H1 (cell line): ENCODE measurements at places on chromosomes 13 and 19. TPM values are rescaled to one million over a fixed set of nuclear protein-coding genes. Genes with fewer than 3 reads are reported as not detected.

- no peak for DNase-seq
Measured at GRCh38 chr19:41893899-41894298, 10.9 kb downstream of the ARHGEF1 start.

- no peak for DNase-seq
Measured at GRCh38 chr13:47696674-47697073, 304.4 kb downstream of the SUCLA2 start.

GRCh38 chr13:27981006-27981708, 7.3 kb downstream of the URAD start:
- no peak for DNase-seq

DNA sequence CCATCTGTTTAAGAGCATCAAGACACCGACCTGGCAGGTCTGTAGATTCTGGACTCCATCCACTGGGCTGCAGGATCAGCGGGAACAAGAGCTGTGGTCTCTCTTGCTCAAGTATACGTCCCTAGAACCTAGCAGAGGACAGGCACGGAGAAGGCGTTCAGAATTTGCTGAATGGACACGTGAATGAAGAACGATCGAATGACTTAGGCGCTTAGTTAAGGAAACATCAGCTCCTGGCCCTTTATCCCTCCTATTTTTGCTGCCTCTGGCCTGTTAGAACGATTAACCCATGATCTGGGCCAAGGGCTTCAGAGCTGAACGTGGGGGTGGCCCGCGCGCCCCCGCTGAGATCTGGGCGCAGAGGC, 953 bp downstream of the DZIP1 start:
- no peak for DNase-seq

- no peak for DNase-seq
Measured at GRCh38 chr13:72400856-72401255, 326.6 kb downstream of the MZT1 start.

GRCh38 chr13:100633461-100633860, 41.1 kb downstream of the TMTC4 start:
- DNase-seq, result no peak

GRCh38 chr19:33458171-33458633, 63.4 kb downstream of the PEPD start:
- DNase-seq, result no peak

DNA sequence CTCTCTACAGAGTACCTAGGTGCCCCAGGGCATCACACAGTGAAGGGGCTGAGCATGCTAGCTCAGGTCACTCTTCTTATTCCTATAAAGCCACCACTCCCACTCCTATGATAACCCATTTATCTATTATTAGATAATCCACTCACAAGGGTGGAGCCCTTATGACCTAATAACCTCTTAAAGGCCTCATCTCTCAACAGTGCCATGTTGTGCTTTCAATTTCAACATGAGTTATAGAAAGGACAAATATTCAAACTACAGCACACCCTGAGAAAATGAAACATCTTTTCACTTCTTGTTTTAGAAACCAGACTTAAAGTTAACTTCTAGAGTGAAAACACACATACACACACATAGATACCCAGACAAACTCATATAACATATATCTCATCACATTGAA, 1494.9 kb upstream of the MIR17HG start:
- no peak for DNase-seq

- peak; percentile 54 for DNase-seq
Measured at GRCh38 chr19:46478356-46478986, 7.1 kb upstream of the PNMA8A start.

ATP4A gene
- 0.31 and 0.50 TPM in 2 replicates for total RNA-seq

NKPD1 gene
- 0.38 and 0.39 TPM in 2 replicates for total RNA-seq

GNG8 gene
- total RNA-seq, result not detected in 2 replicates

RASAL3 gene
- 0.19 TPM in 2 replicates for total RNA-seq
